ENCODE measurements at places on chromosomes 6 and 20.

GRCh38 chr20:61777773-61778494 is 287.7 kb downstream of the TAF4 start:
- no peak for DNase-seq

- DNase-seq = no peak
Measured at GRCh38 chr6:102402635-102403329, 1009.3 kb downstream of the GRIK2 start.

DNA sequence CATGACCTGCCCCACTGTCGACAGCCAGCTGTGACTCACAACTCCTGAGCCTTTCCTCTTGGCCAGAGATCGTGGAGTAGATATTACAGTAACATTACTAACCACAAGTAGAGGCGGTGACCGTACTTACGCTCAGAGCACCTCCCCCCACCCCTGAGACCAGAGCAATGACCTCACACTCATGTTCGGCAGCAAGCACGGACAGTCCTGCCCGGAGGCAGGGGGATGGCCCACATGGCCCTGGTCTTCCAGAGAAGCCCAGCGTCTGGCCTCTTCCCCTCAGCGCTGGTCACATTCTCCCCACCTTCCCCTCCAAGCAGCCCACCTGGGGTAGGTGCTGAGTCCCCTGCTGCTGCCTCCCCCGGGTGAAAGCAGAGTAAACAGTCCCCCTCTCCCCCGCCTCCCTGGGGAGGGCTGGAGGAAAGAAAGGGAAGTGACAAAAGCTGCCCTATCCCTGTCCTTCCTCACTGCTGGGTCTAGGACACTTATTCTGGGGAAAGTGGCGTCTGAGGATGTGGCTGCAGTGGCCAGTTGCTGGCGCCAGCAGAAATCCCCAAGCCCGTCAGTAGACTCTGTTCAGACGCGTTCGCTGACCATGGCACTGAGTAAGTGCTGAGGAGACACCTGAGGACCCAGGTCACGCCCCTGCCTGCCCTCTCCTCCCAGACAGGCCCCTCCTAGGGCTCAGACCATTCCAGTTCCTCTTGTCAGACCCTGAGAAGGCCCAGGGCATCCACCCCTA is 68.5 kb downstream of the MRPL14 start:
- no peak for DNase-seq

DNA sequence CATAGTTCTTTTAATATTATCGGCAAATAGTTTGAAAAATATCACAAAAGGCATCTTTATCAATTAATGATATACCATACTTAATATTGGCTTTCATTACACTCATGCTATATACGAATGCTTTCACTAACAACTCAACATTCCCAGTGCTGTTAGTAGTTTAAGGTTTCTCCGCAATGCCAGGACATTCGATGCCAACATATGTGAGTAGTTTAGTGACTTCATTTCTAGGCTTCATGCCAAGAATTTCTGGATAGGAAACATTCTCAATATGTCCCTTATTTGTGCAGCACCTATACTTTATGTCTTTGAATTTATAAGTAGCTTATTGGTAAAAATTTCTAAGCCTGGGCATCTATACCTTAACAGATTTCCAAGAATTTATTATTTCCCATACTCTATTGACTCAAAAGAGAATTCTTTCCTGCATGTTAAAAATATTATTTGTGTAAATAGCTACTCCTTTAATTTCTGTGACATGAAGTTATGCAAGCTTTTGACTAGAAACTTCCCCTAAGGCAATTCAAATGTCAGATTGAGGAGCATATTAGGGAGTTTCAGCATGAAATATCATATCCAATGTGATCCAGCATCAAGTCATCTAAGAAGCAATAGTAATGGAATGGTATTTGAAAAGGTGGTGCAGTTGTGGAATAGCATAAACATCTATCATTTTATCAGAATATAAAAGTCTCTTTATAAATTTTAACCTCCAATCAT is 236.0 kb upstream of the STXBP5 start:
- no peak for DNase-seq

GRCh38 chr6:161008245-161008644 is 16.7 kb downstream of the MAP3K4 start:
- DNase-seq = no peak

DNA sequence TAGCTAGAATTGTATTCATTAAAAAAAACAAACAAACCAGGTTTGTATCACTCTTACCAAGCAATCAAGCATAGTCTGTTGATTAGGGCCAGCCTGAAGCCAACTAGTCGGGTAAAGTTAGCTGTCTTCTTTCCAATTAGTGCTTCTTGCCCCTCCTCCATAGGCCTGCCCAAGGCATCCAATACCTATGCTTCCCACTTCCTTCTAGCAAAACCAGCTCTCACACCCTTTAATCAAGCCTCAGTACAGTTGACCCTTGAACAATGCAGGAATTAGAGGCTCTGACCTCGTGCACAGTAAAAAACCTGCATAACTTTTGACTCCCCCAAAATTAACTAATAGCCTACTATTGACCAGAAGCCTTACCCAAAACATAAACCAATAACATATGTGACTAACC is 119.1 kb upstream of the DTNBP1 start:
- no peak for DNase-seq

DNA sequence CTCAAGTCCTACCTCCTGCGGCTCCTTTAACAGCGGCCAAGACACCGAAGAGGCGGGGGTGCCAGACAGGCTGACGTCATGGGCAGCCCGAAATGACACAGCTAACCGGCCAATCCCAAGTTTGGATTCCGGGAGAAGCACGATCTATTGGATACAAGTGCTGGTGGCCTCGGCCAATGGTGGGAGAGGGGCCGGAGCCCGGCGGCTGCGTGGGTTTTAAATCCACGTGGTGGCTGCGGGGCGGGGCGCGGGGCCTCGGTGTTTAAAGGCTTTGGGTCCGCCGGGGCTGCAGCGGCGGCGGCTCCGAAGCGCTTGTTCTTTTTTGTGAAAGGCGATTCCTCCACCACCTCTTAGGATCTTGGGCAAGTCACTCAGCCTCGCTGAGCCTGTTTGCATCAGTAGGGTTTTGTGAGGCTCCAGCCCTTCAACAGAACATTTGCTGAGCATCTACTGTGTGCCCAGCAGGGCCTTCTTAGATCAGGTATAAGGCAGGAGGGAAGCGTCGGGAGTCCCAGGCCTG is 8.7 kb upstream of the PMEPA1 start:
- DNase-seq = peak; percentile 96

DNA sequence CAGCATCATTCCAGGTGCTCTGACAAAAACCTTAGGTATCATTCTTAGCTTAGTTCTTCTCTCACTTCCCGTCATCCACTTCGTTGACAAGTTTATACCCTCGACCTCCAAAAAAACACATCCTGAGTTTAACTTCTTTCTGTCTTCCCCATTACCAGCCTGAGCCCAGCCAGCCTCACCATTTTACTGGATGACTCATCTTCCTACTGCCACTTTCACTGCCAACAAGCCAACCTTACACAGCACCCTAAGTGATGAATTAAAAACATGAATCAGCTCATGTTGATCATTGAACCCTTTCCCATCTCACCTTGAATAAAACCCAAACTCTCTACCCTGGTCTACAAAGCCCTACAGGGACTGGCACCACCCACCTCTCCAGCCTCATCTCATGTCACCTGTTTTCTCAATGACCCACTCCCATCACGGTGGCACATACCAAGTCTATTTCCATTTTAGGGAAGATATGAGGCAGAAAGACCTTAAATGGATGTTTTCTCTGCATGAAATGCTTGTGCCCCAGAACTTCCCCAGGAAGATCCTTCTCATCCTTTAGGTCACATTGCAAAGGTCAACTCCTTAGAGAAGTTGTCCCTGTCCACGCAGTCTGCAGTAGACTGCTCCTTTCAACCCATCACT is 9.9 kb upstream of the UST start:
- no peak for DNase-seq

GRCh38 chr6:144678844-144679243 is 393.7 kb downstream of the UTRN start:
- DNase-seq = no peak

DNA sequence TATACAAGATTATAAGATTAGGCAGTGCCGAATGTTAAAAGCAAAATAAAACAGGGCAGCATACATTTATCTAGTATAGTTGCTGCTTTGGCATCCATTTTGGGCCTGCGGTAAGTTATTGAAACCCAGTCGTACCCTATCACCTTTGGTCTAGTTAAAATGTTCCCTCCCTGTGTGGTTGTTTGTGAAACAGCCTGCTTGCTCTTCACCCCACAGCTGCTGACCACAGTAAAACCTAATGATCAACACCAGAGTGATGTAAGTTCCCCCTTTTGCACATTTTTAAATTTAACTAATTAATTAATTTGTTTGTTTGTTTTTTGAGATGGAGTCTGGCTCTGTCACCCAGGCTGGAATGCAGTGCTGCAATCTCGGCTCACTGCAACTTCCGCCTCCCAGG is 50.3 kb upstream of the TXNDC5 start:
- DNase-seq = no peak

- DNase-seq = no peak
Measured at GRCh38 chr6:82953871-82954270, 111.8 kb downstream of the UBE3D start.

DNA sequence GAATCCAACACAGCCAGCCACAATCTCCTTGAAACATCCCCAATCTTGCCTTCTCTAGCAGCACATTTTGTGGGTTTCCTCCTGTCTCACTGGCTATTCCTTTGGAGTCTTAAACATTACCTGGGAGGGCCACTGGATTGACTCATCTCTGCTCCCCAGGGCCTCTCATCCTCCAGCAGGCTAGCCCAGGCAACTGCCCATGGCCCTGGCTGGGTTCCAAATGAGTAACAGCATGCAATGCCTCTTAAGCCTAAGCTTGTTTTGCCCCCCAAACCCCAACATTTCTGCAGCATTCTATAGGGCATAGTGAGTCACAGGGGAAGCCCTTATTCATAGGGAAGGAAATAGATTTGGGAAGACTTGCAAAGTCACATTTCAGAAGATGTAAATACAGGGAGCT is 204.9 kb downstream of the FOXA2 start:
- DNase-seq = no peak

- no peak for DNase-seq
Measured at GRCh38 chr6:35015996-35016395, 125.1 kb downstream of the TCP11 start.

DNA sequence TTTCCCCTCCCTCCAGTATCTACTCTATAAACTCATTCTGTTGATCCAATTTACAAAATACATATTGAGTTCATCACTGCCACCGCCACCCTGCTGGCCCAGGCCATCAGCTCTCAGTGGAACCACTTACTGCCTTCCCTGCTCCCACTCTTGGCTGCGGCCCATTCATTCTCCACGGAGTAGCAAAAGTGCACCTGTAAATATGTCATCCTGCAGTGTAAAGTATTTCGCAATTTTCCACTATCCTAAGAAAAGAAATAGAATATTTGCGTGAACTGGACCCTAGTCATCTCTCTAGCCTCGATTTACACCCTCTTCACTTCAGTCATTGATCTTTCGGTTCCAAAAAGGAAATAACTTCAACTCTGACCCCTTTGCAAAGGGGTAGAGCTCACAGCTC is 258.3 kb upstream of the TFAP2D start:
- DNase-seq = no peak

- no peak for DNase-seq
Measured at GRCh38 chr6:144150710-144151657, 667 bp downstream of the STX11 start.

DNA sequence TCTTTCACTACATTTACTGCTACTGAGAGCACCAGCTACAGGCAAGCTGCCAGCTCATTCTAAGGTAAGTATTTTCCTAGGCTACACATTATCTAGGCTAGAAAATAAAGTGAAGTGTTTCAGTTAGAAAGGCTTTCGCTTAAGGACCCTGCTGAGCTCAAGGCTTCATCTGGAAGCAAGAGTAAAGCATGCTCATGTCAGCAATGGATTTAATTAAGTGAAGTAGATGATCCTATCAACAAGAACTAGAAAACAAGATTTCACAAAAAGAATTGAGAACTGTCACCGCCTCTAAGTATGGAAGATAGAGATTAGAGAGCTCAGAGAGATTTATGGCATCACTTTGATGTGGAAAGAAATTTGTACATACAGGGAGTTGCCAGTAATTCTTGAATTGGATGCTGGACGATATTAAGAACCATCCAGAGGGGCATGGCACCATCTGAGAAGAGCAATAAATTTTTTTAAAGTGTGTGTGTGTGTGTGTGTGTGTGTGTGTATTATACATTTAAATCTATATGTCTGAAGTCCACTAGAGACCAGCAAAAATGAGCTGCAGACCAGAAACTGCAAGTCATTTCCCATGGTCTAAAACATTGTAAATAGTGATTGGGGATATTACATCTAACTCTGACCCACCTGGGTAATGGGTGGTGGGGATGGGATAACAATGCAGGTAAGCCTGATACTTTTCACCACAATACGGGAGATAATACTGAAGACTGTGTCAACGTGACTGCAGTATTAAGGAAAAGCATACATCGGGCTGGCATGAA is 105.2 kb upstream of the MAP7 start:
- no peak for DNase-seq

DNA sequence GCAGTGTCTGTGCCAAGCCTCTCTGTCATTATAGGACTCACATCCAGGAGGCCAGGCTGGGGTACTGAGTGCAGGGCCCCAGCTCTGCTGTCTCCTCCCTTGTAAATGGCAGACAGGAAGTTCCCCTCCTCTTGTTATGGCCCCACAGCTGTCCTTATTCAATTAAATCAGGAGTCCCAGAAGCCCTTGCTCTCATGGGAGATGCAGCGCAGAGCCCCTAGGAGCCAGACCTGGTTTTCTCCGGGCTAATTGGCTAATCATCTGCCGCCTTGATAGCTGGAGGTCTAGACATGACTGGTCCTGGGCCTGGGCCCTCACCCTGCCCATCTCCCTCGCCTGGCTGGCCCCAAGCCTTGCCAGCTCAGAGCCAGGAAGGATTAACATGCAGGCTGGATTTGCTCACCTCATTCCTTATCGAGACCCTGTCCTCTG is 172.0 kb downstream of the VEGFA start:
- DNase-seq = no peak

DNA sequence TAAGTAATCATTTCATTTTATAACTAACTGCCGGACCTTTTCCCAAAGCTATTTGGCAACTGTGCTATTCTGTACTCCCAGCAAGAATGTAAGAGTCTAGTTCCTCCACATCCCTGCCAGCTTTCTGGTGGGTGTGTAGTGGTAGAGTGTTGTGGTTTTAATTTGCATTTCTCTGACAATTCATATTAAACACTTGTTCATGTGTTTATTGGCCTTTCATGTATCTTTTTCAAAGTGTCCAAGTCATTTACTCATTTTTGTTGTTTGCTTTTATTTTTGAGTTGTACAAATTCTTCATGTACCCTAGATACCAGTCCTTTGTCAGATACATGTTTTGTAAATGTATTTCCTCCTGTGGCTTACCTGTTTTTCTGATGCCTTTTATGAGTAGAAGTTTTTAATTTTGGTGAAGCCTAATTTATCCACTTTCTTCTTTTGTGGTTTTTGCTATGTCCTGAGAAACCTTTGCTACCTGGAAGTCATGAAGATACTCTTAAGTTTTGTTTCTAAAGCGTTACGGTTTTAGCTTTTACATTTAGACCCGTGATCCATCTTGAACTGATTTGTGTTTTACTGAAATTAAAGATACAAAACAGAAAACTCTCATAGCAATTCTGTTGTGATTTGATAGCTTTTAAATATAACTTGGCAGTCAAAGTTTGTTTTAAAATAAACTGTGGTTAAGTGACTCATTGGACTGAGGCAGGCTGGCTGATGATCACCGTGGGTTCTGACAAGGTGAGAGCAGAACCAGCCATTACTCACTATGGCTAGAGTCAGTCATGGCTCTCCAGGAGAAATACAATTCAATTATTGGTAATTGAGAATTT is 8.0 kb downstream of the MYLIP start:
- DNase-seq = no peak

All from NT2/D1 (cell line).